Kidney (tissue), 22 donors: ENCODE measurements at places on chromosomes 7 and 10.

DNA sequence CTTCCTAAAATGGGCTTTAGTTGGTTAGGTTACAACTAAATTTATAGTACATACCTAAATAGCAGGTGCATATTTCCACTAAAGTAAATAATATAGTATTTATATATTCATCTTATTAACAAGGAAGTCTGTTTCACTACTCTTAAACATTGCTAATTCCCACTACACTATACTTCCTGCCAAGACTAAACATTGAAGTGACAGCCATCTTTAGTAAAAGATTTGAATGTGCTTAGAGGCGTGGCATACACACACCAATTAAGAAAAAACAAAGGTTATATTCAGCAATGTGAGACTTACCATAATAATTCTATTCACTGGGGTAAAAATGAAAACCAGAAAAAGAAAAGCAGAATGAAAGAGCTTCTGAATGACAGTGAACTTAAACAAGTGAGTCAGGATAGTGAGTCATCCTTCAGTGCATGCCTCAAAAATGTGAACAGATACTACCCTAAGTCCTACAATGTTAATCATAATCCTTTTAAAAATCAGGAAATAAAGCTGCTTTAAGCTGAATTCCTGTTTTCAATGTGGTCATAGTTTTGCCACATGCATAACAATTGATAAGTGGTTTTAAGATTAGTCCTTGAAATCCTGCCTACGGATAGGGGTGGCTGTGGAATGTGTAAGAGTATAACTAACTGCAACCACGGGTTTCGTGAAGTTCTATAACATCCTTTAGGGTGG is 59.4 kb downstream of the USP6NL start:
- no peak for DNase-seq

DNA sequence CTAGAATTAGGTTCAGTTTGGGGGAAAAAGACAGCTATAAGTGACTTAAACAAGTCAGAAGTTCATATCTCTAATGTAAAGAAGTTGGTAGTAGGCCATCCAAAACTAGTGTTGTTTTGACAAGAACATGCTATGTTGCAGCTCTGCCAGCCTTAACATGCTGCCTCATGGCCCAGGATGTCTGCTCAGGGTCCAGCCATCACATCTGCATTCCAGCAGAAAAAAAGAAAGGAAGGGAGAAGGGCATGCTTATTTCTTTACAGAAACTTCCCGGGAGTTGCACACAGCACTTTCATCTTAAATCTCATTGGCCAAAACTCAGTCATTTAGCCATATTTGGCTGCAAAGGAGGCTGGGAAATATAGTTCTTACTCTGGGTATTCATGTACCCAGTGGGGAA is 400.4 kb upstream of the PODXL start:
- DNase-seq: no peak

GRCh38 chr7:151762583-151763245 is 114.2 kb downstream of the PRKAG2 start:
- DNase-seq: no peak

- DNase-seq: no peak
These were observed 40.7 kb downstream of the LEP start for GRCh38 chr7:128281605-128282380.

DNA sequence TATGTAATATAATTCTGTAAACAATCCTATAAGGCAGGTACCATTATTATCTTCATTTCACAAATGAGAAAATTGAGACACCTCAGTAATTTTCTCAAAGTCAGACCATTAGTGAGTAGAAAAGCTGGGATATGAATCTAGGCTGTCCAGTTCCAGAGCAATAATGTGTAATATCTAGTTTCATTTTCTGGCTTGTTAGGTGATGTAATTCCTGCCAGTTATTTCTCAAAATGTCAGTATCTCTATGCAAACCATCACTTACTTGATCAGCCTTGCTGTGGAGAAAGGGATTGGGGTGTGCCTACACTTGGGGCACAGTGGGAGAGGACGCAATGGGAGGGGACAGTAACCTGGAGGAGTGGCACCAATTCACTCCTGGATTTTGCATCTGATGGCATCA is 157.5 kb downstream of the LYZL1 start:
- DNase-seq: no peak

DNA sequence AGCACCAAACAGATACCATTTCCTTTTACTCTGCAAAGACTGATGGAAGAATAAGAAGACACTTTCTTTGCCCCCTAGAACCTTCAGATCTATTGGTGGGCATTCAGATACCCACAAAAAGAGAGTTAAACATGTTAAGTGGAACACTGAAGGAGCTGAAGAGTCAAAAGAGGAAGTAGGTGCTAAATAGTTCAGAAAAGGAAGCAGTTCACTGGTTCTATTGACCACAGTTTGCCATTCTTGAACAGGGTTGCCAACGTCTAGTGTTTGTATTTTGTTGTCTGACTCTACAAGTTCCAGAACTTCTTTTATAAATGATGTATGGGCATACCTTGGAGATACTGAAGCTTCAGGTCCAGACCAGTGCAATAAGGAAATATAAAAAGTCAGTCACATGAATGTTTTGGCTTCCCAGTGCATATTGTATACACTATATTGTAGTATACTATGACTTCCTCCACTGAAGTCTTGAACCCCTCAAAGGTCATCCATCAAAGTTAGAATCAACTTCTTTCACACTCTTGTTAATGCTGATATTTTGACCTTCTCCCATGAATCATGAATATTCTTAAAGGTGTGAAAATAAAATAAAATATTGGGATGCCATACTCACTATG is 47.5 kb upstream of the AGR3 start:
- DNase-seq: no peak

DNA sequence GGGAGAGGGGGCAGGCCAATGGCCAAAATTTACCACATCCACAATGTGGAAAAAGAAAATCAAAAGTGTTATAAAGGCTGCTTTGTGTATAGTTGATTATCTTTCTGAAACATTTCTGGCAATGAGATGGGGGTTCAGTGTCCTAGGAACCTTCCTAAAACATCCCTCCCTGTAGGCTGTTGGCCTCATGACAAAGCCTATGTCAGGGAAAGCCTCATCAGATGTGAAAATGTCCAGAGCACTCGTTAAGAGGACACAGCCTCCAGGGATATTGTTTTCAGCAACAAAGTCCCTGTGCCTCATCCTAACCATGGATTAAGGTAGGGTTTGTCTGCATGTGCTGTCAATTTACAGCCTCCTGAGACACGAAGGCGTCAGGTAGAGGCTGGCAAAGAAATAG is 17.0 kb downstream of the SUN3 start:
- no peak for DNase-seq

GRCh38 chr10:109126541-109126940 is 796.8 kb downstream of the XPNPEP1 start:
- DNase-seq: no peak

DNA sequence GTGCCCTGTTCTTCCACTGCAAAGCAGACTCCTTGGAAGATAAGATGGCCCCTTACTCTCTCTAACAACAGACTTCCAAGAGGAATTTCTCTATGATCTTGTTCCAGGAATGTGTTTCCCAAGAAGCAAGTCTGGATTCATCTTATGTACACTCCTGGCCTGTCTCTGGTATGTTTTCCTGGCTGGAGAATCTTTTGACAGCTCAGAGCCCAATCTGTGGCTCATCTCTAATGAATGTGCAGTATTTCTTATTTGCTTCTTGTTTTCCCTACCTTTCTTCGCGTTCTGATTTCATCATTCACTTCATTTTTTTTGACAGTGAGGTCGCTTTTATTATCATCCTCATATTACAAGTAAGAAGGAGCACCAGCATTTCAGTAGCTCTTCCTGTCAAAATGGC is 53.0 kb upstream of the PITRM1 start:
- DNase-seq: no peak

DNA sequence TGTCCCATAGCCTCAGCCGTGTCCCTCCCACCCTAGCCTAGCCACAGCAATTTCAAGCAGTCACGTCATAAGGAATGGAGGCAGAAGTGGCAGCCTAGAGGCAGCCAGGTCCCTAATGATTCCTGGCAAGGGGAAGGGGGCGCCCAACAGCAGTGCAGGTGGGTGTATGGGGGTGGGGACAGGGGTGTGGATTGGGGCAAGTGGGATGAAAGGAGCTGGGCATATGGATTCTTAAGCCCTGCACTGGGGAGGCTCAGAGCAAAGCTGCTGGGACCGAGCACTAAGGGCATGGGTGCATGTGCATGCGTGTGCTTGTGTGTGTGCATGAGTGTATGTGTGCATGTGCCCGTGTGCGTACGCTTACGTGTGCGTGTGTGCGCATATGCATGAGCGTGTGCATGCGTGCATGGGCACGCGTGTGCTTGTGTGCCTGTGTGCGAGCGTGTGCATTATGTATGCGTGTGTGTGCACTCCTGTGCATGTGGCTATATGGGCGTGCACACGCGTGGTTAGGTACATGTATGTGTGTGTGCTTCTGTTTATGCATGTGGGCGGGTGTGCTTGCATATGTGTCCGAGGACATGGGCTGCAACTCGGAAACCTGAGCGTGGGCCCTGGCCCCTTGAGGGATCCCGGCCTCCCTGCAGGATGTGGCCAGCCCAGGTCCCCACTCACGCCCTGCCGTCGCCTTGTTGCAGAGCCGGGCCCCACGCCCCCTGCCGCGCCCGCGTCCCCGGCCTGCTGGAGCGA is 34.1 kb downstream of the SH2B2 start:
- DNase-seq: no peak
